ENCODE measurements at places on chromosomes 1 and 21.

- DNase-seq, result no peak
Measured at GRCh38 chr21:44853601-44854390, 19.7 kb downstream of the PTTG1IP start.

GRCh38 chr1:66523562-66523961 is 10.4 kb upstream of the SGIP1 start:
- DNase-seq, result no peak

DNA sequence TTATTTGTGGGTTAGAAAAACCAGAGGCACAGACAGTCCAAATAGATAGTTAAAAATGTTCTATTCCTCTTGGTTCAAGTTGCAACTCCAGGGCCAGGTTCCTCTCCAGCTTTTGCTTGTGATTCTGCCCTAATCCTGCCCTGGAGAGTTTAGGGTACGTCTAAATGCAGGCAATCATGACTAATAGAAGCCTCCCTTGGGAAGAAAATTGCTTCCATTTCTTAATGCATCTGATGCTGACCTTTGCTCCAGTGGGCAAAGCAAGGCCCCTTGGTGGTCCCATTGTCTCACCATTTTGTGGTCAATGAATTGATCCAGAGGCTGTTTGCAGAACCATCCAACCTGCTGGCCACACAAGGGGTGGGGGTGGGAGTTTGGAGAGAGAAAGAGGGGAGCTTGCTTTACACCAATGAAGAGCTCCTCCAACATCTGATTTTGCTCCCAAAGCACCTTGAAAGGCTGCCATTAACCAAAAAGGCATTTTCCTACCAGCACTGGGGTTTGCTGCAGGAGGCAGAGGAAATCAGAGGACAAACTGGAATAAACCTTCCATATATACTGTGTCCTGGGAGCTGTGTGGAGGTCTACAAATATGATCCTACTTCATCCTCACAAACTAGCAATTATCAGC is 31.3 kb downstream of the C8B start:
- DNase-seq, result no peak

GRCh38 chr1:222073307-222073995 is 331.6 kb upstream of the DUSP10 start:
- DNase-seq, result no peak

GRCh38 chr1:209580577-209580976 is 2.9 kb upstream of the CAMK1G start:
- DNase-seq, result no peak

GRCh38 chr21:45454060-45454925 is 49.3 kb downstream of the COL18A1 start:
- DNase-seq, result no peak

DNA sequence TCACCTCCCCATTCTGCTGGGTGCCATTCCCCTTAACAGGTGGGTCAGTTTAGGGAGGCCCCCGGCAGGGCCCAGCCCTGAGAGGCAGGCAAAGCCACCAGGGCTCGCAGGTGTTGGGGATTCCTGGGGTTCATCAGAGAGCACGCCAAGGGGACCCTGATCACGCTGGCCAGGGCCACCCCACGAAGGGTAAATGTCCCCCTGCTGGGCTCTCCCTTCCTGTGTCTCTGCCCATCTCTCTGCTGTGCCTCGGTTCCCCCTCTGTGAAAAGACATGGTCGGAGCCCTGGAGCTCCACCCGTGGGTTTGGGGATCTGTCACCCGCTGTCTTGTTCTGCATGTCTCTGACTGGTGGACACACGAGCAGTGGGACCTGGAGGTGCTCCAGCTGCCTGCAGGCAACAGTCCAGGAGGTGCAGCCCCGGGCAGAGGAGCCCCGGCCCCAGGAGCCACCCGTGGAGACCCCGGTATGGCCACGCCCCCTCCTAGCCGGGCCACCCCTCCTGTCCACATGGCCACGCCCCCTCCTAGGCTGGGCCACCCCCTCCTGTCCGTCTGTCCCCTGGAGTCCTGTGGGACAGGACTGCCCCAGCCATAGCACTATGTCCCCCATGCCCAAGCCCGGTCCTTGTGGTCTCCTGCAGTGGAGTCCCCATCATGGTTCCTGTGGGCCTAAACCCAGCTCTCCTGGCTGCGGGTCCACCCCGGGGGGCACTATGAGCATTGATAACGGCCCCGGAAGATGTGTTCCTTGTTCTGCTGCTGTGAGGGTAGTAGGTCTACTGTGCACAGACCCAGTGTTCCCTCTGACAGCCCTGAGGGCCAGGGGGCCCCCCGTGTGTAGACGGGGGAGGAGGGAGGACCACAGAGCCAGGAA is 6.5 kb downstream of the AIRE start:
- DNase-seq, result no peak

GRCh38 chr1:94022471-94023189 is 98.3 kb downstream of the ABCA4 start:
- DNase-seq, result no peak

DNA sequence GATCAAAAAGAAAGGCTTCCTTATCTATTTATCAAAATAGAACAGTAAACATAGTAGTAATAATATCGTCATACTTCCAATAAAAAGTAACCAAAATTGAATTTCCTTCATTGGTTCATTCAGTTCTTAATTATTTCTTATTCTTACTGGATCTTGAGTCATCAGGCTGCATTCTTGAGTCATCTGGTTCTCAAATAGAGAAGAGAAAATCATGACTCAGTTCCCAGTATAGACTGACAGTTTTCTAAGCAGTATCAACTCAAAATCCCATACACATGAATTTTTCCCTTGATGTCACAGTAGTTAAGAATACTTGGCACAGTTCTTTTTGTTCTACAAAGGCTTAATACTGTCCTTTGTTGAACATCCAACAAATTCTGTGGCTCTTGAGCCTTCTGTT is 626.9 kb upstream of the ADGRL4 start:
- DNase-seq, result no peak

- DNase-seq, result no peak
Measured at GRCh38 chr1:51327386-51327785, 3.0 kb downstream of the TTC39A start.

- DNase-seq, result no peak
Measured at GRCh38 chr1:160628799-160629263, 18.0 kb downstream of the SLAMF1 start.

DNA sequence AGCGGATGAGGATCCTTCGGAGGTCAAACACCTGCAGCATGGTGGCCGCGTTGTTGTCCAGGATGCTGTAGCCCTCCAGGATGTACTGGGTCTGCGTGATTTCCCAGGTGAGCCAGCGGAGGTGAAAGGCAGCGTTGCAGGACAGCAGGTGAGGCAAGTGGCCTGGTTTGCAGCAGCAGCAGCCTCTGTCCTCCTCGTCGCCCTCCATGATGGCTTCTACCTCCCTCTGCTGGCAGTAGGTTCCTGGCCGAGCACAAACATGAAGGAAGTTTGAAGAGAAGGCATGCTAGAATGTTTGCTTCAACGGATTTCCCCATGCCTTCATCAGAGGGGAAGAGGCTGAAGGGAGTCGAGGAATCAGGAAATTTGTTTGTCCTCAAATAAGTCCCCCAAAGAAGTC is 74.7 kb downstream of the NTPCR start:
- no peak for DNase-seq

- no peak for DNase-seq
Measured at GRCh38 chr1:245997471-245998258, 509.4 kb downstream of the SMYD3 start.

- no peak for DNase-seq
Measured at GRCh38 chr1:5296095-5296494, 641.7 kb downstream of the AJAP1 start.

GRCh38 chr1:67367370-67368045 is 59.8 kb downstream of the IL12RB2 start:
- no peak for DNase-seq

DNA sequence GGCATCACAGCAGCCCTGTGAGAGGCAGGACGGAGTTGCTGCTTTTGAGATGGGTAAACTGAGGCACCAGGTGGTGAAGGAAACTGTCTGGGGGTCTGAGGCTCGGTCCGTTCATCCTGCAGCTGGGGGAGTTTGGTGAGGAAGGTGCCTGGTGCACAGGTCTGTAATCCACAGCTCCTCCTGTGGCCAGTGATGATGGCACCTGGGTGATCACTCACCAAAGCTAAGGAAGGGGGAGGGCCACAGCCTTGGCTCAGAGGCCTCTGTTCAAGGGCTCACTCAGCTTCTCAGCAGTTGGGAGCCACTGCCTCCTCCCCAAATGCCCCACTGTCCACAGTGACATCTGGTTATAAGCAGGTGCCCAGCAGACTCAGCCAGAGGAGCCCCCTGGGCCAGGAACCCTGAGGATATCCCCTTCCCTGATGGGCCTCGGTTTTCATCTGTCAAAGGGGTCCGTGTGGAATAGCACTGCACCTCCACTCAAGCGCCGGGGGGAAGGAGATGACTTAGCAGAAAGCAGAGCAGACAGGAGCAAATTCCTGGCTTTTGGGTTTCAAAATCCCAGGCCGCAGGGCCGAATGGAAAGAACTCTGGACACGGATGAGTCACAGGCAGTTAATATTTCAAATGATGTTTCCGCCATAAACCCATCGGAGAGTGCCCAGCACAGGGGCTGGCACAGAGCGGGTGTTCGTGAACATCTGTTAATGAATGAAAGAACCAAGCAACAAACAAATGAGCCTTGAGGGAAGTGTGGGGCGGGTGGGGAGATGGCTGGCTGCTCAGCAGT is 82.8 kb downstream of the DMRTB1 start:
- DNase-seq, result no peak

DNA sequence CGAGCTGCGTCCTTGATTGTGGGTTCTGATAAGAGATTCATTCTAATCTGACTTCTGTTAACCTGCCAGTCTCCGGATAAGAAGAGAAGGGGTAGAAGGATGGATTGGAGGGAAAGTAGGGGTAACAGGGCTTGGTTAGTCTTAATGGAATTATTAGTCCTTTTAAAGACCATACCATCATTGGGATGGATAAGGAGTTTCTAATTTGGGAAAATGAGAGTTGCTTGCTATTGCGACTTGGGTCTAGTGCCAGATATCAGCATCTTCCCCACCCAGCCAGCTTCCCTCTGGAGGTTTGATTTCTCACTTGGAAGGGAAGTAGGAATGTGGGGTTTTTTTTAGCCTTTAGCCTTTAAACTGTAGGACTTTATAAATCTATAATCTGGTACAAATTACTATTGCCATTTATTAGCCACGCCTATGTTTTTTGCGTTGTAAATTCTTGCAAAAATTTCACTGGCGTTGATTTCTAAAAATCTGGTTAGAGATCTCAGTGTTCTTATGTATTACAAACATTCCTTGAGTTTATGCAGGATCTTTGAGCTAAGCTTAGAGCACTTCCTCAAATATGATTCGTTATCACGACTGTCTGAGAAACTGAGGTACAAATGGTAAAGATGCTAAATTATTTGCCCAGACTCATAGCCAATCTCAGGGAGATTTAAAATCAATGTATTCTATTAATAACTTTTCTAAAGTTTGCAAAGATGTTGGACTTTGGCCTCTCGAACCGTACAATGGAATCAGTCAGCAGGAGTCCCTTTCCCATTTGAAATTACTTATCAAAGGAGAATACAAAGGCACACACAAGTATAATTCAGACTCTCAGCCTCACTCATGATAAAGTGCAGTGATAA is 1.3 kb downstream of the FAM20B start:
- DNase-seq, result no peak

GRCh38 chr1:40890771-40891170 is 28.6 kb upstream of the CITED4 start:
- no peak for DNase-seq

DNA sequence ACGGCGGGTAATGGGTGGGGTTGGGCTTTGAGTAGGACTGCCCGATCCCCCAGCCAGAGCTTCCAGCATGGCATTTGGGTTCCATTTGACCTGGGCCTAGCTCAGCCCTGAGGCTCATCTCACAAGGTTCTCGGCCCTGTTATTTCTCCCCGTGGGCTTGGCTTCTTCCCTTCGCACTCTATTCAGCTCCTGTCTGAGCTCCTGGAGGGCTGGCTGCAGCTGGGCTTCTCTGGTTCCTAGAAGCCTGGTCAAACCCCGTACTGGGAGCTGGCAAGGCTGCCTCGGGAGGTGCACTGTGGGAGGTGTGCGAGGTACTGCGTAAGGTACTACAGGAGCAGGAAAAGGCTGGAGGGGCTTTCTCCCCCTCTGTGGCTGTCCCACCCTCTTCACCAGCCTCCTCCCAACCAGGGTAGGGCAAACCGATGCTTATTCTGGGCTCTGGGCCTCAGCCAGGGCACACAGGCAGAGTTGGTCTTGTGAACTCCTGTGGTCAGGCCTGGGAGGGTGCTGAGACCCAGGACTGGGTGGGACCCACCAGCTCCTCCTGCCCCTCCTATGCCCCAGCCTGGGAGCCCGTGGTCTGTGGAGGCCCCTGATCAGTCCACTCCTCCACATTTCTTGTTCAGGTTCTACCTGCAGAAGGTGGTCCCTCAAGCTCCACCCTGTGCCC is 814 bp downstream of the A3GALT2 start:
- DNase-seq, result no peak

All from occipital lobe (tissue), 3 donors.